ENCODE measurements at places on chromosomes 6 and 20.

DNA sequence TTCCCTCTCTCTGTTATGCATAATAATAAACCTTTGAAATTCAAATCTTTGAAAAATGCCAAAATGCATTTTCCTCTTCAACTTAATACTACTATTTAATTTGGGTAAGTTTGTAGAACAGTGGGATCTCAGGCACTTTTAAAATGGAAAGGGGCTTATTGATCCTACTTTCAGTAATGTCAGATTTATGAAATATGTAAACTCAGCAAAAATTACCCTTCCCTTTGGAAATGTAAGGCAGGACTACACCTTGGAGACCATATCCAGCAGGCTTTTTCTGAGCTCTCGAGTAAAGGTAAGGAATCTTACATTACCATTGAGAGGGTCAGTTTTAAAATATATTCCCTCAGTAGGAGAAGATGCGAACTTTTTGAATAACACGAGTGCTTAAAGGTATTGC is 149.0 kb downstream of the LAMP5 start:
- no peak for DNase-seq

- no peak for DNase-seq
Measured at GRCh38 chr20:43341511-43341910, 116.2 kb upstream of the SRSF6 start.

GRCh38 chr20:34636648-34637047 is 40.2 kb downstream of the PIGU start:
- DNase-seq = no peak

- DNase-seq = peak; percentile 26
Measured at GRCh38 chr6:140073456-140073855, 699.0 kb upstream of the CITED2 start.

DNA sequence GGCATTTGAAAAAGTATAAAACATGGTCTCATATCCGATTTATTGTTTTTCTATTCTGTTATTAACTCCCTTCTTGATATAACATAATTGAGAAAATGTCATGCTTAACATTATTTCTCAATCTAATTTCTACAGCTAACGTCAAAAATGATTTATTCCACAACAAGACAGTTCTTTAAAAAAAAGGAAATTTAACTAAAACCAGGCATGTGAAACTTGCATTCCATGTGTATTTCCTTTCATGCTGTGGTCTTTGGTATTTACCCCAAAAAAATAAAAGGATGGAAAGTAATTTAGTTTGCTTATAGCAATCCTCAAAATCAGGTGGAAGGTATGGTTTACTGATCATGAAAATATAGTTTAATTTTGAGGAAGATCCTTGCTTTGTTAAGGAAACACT is 142.8 kb downstream of the COL21A1 start:
- DNase-seq = no peak

- DNase-seq = no peak
Measured at GRCh38 chr6:121105461-121105860, 228.8 kb downstream of the TBC1D32 start.

DNA sequence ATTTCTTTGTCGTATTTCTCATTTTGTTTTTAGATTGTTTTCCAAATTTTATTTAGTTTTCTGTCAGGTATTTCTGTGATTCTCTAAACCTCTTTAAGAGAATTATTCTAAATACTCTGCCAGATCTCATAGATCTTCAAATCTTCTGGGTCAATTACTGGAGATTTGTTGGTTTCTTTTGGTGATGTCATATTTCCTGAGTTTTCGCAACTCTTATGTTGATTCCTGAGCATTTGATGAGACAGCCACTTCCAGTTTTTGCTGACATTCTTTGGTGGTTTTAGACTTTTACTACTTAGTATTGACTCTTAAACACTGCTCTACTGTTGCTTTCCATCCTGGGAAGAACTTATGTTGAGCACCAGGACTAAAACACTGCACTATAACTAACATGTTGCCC is 21.9 kb downstream of the ADGB start:
- no peak for DNase-seq

- DNase-seq = no peak
Measured at GRCh38 chr6:132746048-132746447, 11.7 kb downstream of the VNN2 start.

- no peak for DNase-seq
Measured at GRCh38 chr6:20805021-20805420, 270.8 kb downstream of the CDKAL1 start.

DNA sequence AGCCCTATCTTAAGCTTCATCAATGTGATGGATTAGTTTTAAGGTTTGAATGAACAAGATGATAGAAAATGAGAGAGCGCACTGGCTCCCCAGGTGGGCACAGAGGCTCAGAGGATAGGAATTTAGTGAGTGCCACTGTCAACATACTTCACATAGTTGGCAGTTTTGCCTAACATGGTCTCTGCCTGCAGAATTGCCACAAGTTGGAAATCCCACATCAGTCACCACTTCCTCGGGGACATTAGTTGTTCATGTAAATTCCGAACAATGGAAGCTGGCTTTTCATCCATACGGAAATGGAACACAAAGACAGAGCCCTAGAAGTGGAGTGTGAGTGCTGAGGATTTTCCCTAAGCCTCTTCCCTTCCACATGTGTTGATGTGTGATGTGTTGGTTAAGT is 123.9 kb upstream of the PHACTR1 start:
- DNase-seq = no peak
